ENCODE measurements at places on chromosomes 3 and 15.

DNA sequence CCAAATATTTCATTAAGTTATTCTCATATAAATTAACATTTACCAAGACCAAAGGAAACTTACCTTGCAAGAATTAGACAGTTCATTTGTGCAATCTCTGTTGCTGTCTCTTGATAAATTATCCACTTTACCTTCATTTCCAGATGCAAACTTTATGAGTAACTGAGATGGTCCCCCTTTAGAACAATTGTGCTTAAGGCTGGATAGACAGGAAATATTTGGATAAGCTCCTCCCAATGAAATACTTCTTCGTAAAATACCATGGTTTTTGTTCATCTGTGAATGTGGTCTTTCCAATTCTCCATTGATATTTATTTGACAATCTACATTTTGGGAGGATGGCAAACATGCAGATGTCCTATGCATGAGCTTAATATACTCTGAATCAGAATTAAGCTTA, 78.2 kb downstream of the NEDD4 start:
- no peak for DNase-seq

- DNase-seq = no peak
Observed at GRCh38 chr3:167066977-167067786, 312.9 kb downstream of the ZBBX start.

- no peak for DNase-seq
Observed at GRCh38 chr3:3366386-3366785, 186.9 kb upstream of the CRBN start.

GRCh38 chr3:119990888-119991287, 103.4 kb downstream of the GSK3B start:
- DNase-seq = no peak

- no peak for DNase-seq
Observed at GRCh38 chr3:37725842-37726241, 135.8 kb upstream of the CTDSPL start.

DNA sequence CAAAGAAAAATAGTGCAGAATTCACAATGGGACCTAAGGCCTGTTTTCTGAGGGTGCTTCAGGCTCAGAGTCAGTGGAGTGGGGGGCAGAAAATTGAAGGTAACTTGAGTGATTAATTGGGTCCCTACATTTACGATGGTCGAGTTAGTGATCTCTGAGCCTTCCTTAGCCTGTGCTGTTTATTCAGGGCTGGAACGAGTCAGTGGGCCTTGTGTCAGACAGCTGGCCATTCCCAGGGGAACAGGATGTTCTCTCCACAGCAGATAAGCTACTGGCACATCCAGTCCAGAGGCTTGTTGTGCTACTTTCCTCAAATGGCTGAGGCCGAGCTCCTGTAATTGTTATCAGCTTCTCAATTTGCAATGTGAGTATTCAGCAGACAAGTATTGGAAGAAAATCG, 29.2 kb upstream of the CNTN3 start:
- no peak for DNase-seq

DNA sequence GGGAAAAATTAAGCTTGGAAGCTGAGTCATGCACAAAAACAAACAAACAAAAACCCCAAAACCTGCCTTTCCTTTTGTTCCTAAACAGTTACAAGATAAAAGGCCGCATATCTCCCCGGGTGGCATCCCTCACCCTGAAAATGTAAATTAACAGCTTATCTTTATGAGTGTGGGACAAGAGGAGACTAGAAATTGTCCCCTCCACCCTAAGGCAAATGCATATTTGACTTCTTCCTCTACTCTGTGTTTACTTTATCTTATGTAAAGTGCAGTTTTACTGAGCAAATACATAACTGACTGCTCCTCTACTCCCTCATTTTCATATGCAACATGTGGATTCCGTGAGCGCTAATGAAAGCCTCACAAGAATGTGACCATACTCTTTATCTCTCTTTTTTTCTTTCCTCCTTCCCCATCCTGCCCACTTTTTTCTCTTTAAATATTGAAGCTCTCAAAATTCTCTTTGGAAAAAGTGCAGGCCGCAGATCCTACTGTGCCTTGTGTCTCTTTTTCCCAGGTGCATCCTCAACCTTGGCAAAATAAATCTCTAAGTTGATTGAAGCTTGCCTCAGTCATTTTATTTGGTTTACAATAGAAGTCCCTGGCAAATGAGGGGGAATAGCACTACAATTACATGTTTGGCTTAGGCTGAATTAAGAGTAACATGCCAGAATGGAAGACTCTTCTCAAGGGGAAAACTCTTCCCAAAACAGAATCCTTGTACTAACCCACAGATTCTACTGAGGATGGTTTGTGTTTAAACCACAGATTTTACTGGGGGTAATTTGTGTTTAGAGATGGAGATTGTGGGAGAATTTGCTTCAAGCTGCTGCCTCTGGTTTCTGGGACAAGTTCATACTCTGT, 72.7 kb upstream of the WDR72 start:
- no peak for DNase-seq

- peak; percentile 67 for DNase-seq
Observed at GRCh38 chr3:18425641-18426257, 610 bp upstream of the SATB1 start.

DNA sequence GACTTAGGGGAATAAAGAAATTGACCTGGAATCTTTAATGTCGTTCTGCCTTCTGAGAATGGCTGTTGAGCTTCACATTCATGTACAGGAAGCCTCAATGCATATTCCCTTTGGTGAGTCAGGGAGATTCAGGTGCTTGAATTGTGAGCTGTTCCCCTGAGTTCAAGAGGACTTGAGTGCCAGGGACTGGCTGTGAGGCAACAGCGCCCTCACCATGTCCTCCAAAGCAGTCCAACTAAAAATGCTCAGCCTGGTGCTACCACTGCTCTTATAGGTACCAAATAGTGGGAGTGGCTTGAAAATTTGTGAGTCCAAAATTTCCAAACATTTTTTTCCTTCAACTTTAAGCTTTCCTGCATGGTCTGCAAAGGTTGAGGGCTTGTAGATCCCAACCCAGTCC, 54.1 kb downstream of the LEO1 start:
- no peak for DNase-seq

DNA sequence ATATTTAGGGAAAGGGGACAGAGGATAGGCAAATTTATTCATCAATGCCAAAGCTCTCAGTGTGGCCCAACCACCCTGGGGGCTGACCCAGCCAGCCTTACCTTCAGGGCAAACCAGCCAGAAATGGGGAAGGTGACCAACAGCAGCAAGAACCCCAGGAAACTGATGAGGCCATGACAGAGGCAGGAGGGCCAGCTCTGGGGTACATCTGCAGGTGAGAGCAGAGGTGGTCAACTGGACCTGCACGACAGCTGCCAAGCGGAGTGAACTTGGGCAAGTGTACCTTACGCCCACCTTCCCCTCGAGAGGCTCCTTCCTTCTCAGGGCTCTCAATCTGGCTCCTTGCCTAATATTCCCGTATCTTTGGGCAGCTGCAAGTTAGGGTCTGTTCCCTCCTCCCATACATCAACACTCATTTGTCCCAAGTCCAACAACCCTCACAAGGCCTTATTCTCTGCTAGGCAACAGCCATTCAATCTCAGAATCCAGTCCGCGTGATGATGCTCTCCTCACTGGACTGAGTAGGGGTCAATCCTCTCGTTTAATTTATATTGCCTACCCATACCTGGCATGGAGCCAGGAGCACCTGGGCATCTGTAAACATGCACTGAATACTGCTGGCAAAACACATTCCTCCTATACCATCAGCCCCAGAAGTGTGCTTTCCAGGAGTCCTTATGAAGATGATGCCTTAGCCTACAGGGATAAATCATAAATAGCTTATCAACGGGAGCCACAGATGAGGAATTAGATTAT, 1.7 kb downstream of the STOML1 start:
- no peak for DNase-seq

GRCh38 chr15:37142371-37142770, 42.0 kb upstream of the MEIS2 start:
- no peak for DNase-seq

DNA sequence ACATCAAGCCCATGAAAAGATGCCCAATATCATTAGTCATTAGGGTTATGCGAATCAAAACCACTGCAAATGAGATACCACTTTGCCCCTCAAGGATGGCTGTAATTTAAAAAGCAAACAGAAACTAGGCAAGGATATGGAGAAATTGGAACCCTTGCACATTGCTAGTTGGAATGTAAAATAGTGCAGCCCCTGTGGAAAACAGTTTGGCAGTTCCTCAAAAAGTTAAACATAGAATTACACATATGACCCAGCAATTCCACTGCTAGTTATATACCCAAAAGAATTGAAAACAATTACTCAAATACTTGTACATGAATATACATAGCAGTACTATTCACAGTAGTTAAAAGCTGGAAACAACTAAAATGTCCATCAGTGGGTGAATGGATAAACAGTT, 186.8 kb upstream of the CGNL1 start:
- DNase-seq = no peak

- DNase-seq = no peak
Observed at GRCh38 chr15:101107625-101108460, 144.0 kb downstream of the CHSY1 start.

GRCh38 chr15:92809880-92810361, 90.2 kb upstream of the CHD2 start:
- DNase-seq = peak; percentile 26

DNA sequence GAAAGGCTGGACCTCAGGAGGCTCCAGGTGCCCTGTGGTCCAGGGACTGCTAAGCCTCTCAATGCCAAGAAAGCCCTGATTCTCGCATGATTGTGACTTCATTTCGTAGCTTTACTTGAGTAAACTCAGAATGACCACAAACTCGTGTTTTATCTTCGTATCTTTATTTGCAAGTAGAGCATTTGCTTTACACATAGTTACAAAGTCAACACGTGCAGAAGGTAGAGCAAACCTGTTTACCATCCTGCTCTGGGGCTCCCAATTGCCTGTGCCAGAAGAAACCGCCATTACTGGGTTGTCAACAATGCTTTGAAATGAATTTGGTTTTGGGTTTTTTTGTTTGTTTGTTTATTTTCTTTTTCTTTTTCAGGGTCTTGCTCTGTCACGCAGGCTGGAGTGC, 5.8 kb upstream of the MESP1 start:
- DNase-seq = no peak

GRCh38 chr15:99842071-99842470, 108.8 kb upstream of the LYSMD4 start:
- DNase-seq = no peak

DNA sequence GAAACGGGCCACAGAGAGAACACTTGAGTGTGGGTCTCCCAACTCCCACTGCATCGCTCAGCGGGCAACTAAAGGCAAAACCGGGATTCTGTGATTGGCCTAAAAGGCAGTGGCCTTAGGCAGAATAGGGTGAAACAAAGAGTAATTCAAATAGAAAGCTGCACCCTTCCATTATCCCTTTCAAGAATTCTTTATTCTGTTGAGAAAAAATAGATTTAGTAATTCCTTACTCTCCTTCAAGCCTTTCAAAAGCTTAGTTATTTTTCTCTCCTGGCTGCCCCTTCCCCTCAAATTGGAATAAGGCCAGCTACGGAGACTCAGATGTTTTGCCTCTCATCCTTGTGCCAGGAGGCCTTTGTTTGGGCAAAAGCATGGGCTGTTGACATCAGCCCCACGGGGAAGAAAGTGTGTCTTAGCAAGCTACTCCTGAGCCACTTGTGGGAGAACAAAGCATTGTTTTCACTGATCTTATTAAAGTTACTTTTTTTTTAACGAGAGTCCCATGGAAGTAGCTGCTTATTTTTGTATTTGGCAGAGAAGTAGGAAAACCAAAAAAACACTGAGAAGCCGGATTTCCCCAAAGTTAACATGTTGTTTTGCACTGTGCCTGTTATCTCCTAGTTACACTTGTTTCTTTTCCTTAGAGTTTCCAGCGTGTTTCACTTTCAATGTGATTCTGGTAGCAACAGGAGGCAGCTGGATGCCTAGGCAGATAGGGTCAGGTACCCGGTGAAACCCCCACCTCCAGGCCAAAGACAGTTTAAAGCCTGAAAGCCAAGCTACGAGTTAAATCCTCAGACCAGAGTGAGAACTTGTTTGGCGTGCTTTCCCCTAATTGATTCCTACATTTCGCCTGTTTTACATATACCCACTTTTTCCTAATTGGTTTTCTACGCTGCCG, 2.2 kb downstream of the ST6GAL1 start:
- no peak for DNase-seq

- DNase-seq = no peak
Observed at GRCh38 chr3:194375473-194376240, 6.1 kb upstream of the LRRC15 start.

GRCh38 chr3:108393128-108393900, 97.0 kb downstream of the HHLA2 start:
- DNase-seq = no peak

- DNase-seq = no peak
Observed at GRCh38 chr15:75718328-75718727, 5.7 kb upstream of the CSPG4 start.

DNA sequence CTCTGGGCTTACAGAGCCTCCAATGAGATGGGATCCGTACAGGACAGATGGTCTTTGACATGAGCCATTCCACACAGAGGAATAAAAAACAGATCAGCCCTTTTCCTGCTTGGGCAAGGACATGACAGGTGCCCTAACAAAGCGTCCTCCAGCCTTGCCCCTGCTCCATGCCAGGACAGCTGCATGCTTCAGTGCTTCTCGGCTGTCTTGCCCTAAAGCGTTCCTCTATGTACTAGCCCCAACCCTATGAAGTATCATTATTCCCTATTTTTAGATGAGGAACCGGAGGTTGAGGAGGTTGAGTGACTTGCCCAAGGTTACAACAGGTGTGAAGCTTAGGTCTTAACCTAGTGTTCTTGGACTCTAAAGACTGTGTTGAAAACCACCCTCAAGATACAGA, 10.5 kb downstream of the POMGNT2 start:
- no peak for DNase-seq

DNA sequence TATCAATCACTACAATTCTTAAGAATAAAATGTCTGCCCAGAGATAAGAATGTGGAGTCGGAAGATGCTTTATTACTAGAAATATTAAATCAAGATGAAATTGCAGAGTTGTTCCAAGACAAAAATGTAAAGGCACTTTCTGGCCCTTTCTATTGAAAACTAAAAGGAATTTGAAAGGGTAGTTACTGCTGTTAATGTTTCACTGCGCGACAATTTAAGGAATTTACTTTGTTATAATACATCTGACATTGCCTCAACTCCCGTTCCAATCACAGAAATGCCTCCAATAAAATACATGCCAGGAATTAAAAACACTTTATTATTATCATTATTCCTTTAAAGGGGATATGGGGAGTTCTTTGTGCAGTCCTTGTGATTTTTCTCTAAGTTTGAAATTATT, 26.4 kb downstream of the RSL24D1 start:
- DNase-seq = no peak

GRCh38 chr15:63983061-63983711, 63.1 kb downstream of the DAPK2 start:
- no peak for DNase-seq
